ENCODE measurements at places on chromosomes 5 and 9.

GRCh38 chr5:136712628-136713027 is 347.3 kb upstream of the TRPC7 start:
- no peak for DNase-seq

- DNase-seq = no peak
These were observed 357.6 kb upstream of the CDH10 start for GRCh38 chr5:25002371-25002770.

DNA sequence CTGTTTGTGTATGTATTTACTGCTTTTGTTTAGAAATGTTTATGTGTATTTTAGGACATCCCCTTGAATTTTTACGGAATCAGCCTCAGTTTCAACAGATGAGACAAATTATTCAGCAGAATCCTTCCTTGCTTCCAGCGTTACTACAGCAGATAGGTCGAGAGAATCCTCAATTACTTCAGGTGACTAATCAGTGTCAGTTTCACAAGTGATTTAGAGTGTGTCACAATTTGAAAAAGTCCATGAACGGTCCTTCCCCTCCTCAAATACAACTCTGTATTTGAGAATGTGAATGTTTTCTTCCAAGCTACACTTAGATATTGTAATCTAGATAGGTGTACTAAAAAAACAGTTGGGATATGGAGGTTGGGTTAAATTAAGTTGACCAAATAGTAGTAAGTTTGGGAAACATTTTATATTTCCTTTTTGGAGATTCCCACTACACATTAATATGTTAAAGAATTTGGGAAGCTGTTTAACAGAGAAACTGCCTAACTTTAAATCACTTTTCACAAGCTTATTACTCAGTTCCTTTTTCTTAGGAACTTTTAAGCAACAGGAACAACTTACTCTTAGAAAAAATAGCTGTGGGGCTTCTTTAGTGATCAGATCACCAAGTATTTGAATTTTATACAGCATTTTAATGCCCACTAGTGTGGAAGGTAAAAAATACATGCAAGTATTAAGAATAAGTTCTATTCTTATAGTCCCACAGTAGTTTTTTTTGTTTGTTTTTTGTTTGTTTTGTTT is 40.9 kb downstream of the RAD23B start:
- DNase-seq = no peak

GRCh38 chr5:172896465-172896864 is 62.4 kb downstream of the ERGIC1 start:
- DNase-seq = peak; percentile 47

GRCh38 chr5:103801681-103802080 is 239.1 kb upstream of the NUDT12 start:
- DNase-seq = no peak

GRCh38 chr5:69526660-69527059 is 33.3 kb upstream of the GTF2H2C start:
- no peak for DNase-seq

- no peak for DNase-seq
These were observed 23.0 kb downstream of the DNAJA1 start for GRCh38 chr9:33048054-33048465.

- DNase-seq = peak; percentile 60
These were observed 632.5 kb upstream of the ST8SIA4 start for GRCh38 chr5:101535626-101536025.

DNA sequence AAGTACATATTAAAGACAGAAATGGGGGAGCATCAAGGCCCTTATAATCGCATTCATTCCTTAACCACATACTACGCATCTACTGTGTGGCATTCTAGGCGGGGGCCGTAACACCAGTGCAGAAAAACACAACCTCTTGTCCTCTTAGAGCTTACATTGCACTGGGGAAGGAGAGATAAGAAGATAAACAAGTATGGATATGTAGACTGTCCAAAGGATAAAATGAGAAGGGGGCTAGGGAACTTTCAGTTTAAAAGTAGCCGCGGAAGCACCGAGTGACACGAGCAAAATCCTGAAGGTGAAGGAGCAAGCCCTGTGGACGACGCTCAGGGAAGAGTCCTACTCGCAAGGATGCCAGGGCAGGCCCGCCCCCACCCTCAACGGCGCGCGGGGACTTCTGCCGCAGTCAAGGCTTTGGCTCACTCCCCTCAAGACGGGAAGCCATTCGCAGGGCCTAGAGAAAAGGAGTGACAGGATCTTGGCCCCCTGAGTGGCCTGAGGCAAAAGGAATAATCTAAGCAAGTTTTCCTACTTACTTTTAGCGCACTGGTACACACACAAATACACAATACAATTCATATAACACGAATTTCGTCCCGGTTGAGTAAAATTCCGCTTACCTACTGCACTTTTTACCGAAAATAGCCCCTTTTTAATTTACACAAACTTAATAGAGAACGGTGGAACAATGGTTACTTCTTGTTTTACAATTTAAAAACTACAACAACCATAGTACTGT is 1.3 kb upstream of the NIPBL start:
- DNase-seq = peak; percentile 81

GRCh38 chr5:142678529-142678928 is 7.4 kb downstream of the FGF1 start:
- no peak for DNase-seq

- peak; percentile 96 for DNase-seq
These were observed 69.0 kb upstream of the GRAMD2B start for GRCh38 chr5:126354012-126354857.

GRCh38 chr9:136011376-136011702 is 50.2 kb upstream of the UBAC1 start:
- DNase-seq = no peak

DNA sequence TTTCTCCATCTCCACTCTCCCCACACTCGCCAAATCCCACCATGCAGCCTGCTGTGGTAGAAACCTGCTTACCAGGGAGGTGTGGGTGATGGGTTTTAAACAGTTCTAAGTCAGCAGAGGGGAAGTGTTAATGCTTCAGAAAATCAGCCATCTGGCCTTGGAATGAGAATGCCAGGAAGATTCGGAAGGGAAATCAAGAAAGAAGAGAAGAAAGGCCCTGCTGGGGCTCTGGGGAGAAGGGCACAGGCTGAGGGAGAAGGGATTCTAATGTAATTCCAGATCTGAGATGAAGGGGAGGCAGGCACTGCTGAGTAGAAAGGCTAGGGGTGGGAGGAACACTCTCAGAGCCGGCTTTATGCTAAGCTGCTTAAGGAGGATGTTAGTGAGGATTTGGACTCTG is 434.7 kb upstream of the DMAC1 start:
- no peak for DNase-seq

DNA sequence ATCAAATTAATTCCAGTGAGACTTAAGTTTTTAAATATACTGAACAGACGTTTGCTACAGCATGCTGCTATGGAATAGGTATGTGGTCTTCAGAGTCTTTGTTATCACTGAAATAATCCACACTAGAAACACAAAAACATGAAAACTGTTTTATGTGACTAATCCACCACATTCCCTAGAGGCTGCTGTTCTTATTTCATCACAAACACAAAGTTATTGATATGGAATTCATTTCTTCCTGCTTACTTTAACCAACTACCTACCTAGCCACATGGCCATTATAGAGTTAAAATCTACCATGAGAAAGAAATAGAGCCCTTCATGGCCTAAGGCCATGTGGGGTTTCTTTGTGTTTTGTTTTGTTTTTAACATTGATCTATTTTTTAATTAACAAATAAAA is 232.3 kb upstream of the PTGER4 start:
- peak; percentile 40 for DNase-seq

GRCh38 chr5:156896546-156896945 is 46.5 kb downstream of the PPP1R2B start:
- no peak for DNase-seq

Data from GM23248 (cell line).